A549 (cell line): ENCODE measurements at places on chromosomes 16 and 17. TPM values are rescaled to one million over a fixed set of nuclear protein-coding genes. Genes with fewer than 3 reads are reported as not detected.

Gene MMP25
- polyA plus RNA-seq = 0.25 to 0.31 TPM (median 0.25 TPM) in 3 replicates

Gene ITGAX
- 0.35 to 0.79 TPM (median 0.49 TPM) in 3 replicates for polyA plus RNA-seq

DNA sequence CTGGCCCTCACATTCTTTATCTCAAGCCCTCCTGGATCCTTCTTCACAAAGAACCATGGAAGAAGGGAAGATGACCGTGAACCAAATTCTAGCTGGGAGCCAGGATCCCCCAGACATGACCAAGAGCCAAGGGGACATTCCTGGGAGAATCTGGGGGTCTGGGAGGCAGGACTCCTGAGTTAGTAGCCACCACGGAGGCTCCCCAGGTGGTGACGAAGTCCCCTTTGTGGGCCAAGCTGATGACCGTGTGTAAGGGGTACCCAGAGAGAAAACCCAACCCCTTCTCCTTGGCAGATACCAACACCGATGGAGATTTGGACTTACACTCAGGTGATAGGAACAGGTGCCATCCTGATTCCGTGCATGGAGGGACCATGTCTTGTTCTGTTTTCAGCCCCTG is 6.8 kb upstream of the GFAP start:
- no peak for DNase-seq

DNA sequence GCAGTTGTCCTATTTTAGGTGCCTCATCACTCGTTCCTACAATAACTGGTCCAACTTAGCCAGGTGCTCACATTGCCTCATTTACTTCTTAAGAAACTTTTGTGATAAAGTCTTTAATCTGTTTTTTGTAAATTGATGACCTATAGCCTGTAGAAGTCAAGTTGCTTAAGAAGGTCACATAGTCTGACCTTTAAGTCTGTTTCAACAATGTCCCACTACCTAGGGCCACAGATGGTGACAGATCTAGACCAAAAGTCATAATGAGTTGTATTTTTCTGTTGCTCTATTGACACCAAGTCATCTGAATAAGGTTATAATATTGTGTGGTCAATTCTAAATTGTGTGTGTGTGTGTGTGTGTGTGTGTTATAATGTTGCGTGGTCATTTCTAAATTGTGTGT is 45.1 kb downstream of the ABCA9 start:
- no peak for DNase-seq

GRCh38 chr16:72787514-72788268 is 260.2 kb downstream of the ZFHX3 start:
- no peak for DNase-seq

DNA sequence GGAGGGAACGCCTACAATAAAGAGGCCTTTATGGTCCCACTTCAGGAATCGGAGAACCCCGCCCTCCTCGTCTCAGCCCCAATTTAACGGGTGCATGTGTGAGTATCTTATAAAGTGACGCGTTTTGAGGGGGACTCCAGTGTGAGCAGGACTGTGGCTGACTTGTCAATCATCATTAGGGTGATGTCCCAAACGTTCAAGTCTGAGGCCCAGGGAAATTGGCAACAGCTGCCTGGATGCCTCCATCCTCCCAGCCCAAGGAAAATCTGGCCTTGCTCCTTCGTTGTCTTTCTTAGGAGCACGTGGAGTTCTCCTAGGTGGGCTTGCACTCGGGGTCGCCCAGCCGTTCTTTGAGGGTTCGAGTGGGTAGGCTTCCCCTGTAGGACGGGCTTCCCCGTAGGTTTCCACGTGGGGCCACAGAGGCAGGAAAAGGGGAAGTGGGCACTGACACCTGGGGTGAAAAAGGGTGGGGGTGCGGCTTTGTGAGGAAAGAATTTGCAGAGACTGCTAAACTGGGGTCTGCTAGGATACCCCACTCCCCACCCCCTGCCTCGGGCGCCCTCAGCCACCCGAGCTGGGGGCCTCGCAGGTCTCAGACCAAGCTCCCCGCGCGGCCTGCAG is 561 bp upstream of the HERPUD1 start:
- no peak for DNase-seq
